ENCODE measurements at places on chromosomes 4 and X. TPM values are rescaled to one million over a fixed set of nuclear protein-coding genes. Genes with fewer than 3 reads are reported as not detected.
A peak's percentile ranks its signal among the peaks of the same experiment; 100 is the strongest.

GRCh38 chrX:38087594-38087993 is 81.2 kb downstream of the SYTL5 start:
- no peak for DNase-seq

DNA sequence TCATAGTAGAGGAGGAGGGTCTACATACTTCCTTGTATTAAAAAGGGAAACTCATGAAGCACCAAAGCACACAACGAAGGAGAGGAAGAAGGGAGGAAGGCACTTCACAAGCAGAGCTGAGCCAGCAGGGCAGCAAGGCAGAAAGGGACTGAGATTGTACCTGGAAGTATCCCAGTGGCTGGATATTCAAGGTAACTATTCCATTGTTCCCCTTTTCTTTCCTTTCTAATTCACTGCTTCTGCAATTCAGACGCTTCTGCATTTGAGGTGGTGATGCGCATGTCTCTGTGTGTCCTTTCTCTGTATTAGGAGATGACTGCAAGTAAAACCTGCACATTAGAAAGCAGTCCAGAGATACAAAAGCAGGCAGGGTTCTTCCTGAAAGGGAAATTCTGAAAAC is 54.9 kb downstream of the UBQLN2 start:
- DNase-seq = no peak

DNA sequence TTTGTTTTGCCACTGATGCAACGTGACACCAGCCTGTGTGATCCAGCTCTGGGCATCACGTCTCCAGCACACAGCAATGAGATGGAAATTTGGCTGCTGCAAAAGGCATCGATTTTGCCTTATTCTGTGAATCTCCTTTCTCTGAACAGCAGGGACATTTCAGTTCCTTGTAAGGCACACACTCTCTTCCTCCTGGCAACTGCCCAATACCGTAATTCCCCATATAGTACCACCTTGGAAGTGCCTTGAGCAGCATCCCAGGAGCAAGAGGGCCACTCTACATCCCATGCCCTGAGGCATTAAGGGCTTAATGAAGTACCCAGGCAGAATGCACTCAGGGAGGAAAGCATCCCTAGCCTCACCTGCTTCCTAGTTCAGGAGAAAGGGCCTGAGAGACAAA is 10.5 kb upstream of the MAMLD1 start:
- no peak for DNase-seq

DNA sequence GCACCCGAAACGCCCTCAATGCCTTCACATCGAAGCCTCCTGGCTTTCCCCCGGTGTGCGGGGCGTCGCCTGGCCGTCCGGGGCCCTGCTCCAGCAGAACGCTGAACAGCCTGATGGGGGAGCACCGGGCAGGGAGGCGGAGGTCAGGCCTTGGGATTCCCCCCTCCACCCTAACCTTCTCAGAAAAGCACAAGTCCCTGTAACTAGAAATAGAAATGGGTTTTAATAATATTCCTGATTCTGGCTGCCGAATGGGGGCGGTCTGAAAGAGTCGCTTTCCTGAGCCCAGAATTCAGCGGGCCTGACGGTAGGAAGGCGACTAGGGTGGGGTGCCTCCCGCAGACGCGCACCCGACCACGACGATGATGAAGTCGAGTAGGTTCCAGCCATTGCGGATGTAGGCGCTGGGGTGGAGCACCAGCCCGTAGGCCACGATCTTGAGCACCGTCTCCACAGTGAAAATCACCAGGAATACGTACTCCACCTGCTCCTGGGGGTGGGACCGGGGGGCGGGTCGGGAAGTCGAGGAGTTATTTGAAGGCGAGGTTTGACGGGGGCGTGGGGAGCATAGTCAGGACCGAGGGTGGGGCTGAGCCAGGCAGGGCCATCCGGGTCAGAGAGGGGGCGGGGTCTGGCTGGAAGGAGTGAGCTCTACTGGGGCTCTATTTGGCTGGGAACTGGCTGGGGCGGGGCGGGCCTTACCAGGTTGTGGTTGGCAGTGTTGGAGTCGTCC is 2.5 kb downstream of the CACNA1F start:
- no peak for DNase-seq

- DNase-seq = no peak
Measured at GRCh38 chrX:72683631-72684030, 30.5 kb downstream of the PHKA1 start.

- DNase-seq = no peak
Measured at GRCh38 chr4:6024313-6024960, 6.2 kb upstream of the C4orf50 start.

Gene ADH1B
- not detected for total RNA-seq

DNA sequence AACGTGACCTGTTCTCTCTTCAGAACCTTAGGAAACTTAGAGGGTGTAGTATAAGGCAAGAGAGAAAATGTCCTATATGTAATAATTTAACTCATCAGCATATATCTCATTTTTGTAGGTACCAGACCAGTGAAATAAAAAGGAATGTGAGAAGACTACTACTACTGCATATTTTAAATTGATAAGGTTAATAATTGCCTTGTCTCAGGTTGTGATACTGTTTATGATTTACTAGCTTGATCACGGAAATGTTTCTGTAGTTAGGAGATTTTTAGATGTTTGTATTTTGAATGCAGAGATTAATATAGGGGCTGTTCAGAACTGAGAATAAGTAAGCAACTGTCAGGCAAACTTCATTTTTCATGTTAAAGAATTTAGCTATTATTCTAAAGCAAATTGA is 1563.4 kb downstream of the C4orf33 start:
- DNase-seq = no peak

DNA sequence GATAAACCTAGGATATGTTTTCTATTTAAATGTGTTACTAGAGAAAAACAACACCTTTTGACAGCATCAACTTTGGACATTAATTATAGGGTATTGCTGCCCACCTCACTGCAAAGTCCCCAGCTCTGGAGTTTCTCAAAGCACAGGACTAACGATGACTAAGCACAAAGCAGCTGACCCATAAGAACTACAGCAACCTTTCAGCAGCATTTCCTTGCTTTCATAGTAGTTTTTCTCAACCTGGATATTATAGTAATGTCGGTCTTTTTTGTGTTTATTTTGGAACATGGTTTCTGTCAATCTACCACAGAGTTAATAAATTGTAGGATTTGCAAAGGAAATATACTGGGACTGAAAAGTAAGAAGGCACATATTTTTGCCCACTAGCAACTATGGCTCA is 21.5 kb downstream of the HHIP start:
- DNase-seq = no peak

Gene CPZ
- total RNA-seq = 31.3 TPM

DNA sequence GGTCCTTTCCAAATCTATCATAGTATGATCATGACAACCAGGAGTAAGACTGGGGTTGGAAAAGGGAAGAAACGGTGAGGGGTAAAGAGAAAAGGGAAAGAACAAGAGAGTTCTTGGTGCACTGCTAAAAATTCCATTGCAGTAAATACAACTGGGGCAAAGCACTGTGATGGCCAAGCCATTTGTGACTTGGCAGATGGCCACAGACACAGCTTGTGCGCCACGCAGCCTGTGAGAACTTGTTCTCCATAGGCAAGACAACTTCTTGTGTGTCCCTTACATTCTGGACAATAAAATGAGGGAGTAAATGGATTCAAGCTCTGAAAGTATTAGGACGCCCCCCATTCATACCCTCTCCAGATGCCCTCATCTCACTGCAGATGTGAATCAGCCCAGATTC is 10.9 kb downstream of the MFAP3L start:
- DNase-seq = no peak

Gene CXCL6
- total RNA-seq = not detected

DNA sequence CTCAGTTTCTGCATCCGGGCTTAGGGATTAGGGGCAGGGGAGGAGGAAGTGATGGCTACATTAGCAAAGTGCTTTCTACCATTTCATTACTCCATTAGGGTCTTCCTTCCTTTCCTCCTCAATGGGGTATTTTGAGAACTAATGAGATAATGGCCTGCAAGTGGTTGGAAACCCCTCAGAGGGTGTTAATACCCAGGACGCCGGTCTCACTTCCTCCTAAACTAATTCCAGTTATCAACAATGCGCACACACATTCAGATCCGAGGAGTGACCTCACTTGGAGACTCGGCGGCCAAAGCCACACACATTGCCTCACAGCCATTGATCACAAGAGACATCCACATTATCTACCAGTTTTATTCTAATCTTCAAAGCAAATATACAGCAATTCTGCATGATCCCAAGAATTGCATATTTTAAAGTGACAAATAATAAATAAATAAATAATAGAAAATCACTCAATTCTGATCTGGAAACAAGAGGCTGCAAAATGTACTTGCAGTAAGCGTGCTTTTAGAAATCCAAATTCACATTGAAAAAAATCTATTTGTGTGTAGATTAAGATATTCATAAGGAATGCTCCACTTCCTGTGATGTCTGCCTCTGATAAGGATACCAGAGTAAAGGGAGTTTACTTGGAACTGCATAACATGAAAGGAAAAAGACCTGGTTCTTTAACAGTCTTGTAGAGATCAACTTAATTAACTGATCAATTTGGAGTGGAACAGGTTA is 329.1 kb downstream of the FBXW7 start:
- no peak for DNase-seq

Gene ATOH1
- total RNA-seq = not detected

DNA sequence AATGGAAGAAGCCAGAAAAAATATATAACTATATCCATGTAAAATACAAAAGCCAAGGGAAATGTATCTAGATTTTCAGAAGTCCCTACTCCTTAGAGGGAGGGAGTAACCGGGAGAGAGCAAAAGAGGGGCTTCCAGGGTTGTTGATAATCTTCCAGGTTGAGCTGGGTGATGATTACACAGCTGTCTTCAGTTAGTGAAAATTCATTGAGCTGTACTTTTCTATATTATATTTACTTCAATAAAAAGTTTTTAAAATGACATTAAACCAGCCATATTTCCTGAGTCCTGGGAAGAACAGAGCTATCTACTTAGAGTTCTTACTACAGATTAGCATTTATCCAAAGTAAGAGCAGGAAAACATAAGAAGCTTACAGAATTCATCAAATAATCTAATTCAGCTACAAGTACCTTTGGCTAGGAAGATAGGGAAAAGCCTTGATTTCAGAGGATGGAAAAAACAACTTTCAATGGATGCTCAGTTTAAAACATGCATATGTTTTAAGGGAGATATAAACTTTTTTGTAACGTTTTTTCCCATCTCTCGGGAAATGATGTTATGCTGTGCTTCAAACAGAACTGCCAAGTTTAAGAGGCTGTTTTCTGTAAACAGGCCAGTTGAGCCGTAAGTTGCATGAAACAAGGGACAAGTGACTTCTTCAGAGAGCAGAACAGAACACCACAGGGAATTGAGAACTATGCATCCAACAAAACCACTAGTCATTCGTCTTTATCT is 204.6 kb downstream of the SCFD2 start:
- no peak for DNase-seq

DNA sequence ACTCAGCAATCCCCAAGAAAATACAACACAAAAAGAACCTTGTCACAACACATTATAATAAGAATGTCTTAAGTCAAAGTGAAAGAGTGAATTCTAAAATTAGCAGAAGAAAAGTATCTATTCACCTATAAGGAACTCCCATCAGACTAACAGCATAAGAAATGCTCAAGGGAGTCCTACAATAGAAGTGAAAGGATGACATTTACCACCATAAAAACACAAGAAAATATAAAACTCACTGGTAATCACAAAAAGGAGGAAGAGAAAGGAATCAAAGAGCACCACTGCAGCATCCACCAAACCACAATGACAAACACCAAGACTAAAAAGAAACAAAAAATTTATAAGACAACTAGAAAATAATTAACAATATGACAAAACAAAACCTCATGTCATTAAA is 257.0 kb upstream of the AGTR2 start:
- no peak for DNase-seq

GRCh38 chr4:147335183-147335582 is 145.7 kb upstream of the EDNRA start:
- DNase-seq = no peak

GRCh38 chrX:53714580-53715345 is 28.2 kb upstream of the HUWE1 start:
- no peak for DNase-seq

Gene N4BP2
- 7.5 TPM for total RNA-seq

Gene AMBN
- total RNA-seq = not detected

Gene PLP1
- not detected for total RNA-seq

Gene TMEM144
- total RNA-seq = 11.7 TPM

- DNase-seq = peak; percentile 94
Measured at GRCh38 chr4:83356899-83357661, 22.4 kb upstream of the HPSE start.

DNA sequence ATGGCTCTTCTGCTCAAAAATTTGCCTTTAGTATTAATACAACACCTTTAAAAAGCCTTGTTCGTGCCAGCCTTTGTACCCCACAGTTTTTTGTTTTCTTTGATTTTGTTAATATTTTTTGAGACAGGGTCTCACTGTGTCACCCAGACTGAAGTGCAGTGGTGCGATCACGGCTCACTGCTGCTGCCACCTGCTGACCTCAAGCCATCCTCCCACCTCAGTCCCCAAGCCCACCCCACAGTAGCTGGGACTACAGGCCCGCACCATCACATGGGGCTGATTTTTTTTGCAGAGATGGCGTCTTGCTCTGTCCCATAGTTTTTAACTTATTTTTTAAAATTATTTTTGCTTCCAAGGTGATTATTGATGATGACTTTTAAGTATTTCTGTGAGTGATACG is 134.0 kb downstream of the HTR2C start:
- no peak for DNase-seq

DNA sequence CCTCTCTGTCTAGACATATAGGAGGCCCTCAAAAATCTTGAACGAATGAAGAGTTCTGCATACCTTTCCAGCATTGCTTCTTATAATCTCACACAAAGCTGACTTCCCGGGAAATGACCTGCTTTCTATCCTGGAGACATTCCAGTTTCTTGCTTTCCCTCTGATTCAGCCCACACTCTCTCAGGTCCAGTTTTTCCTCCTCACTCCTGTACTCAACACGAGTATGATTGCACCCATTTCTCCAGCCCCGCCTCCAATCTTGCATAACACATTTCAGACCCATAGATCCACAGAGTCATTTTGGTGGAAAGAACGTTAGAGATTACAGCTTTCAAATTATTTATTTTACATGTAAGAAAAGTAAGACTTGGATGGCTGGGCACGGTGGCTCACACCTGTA is 127.5 kb upstream of the TLR3 start:
- no peak for DNase-seq

Gene GNRHR
- not detected for total RNA-seq

Gene IDH3G
- 104 TPM for total RNA-seq

GRCh38 chrX:108892501-108892900 is 156.1 kb upstream of the IRS4 start:
- no peak for DNase-seq

- DNase-seq = peak; percentile 77
Measured at GRCh38 chrX:101219864-101220346, 319 bp downstream of the DRP2 start.

Gene ADAMTS3
- total RNA-seq = not detected

DNA sequence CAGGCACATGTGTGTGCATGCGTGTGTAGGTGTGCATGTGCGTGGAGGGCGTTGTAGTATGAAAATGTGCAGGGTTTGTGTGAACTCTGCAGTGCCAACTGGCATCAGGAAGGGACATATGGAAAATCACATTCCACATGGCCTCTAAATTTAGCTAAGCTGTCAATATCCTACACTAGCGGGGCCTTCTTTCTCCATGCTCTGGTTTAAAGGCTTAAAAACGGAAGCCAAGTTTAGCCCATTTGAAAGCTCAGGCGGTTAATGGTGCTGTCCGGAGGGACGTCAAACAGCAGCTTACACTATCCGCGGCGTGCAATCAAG is 144.1 kb upstream of the NOCT start:
- DNase-seq = no peak

Gene DACH2
- total RNA-seq = not detected

- no peak for DNase-seq
Measured at GRCh38 chr4:177322266-177322665, 12.6 kb downstream of the NEIL3 start.

- DNase-seq = no peak
Measured at GRCh38 chrX:109747681-109748080, 14.6 kb upstream of the ACSL4 start.

Gene HGFAC
- total RNA-seq = 0.48 TPM
